Muscle of back (tissue), 13 donors: ENCODE measurements at places on chromosomes 3 and 15. TPM values are rescaled to one million over a fixed set of nuclear protein-coding genes. Genes with fewer than 3 reads are reported as not detected.

DAG1 gene
- polyA plus RNA-seq, result 155 TPM

DNA sequence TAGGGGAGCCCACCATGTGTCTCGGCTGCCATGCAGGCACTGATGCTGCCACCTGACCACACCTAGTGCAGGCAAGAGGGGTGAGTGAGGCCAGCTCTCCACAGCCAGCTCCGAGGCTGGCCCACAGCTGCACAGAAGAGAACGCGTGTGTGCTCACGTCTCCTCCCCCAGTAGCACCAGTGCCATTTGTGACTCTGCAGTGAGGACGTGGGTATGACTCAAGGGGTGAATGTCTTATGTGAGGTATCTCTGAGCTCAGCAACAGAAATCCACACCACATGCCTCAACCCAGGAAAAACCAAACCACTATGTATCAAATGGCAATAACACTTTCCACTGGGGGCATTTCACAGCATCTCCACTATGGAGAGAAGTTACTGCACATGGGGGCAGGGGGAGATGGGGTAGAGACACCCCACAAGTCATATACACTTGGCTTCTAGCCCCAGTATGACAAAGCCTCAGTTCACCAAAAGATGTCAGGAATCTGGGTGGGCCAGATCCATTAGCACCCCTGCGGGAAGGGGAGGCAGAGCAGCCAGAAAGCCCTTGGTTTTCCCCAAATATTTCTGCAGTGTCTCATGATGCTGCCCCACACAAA lies 87.6 kb downstream of the LRIG1 start:
- peak; percentile 90 for DNase-seq

DNA sequence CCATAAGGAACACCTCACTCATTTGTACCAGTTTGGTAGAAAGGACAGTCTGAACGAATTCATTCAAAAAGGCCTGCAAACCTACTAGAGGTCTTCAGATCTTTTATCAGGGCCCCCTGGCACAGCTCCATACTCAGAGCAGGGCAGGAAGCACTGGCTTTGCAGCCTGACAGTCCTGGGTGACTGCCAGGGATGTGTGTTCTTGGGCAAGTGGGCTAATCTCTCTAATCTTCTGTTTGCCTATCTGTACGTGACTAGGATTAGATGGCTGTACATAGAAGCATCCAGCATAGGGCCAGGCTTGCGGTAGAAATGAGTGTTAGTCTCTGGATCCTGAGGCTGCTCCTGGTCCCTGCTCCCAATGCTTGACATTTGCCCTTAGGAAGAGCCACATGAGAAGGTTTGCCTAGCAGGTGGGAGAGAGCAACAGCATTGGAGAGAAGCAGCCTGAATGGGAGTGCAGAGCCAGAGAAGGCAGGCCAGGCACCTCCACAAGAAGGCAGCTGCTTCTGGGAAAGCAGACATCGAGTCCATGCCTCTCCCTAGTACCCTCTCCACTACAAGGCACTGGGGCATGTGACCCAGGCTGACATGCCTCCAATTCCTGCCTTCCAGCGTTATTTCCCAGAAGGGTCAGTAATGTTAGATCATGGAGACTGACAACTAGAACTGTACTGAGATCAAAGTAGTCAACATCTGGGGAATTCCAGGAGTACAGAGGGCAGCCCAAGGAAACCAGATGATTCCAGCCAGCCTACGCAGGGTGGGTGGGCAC lies 1.0 kb upstream of the CXCR6 start:
- DNase-seq, result no peak

- DNase-seq, result no peak
Observed at GRCh38 chr3:25291481-25291905, 136.6 kb upstream of the RARB start.

GRCh38 chr3:58051196-58051595 lies 43.0 kb downstream of the FLNB start:
- DNase-seq, result no peak

DNA sequence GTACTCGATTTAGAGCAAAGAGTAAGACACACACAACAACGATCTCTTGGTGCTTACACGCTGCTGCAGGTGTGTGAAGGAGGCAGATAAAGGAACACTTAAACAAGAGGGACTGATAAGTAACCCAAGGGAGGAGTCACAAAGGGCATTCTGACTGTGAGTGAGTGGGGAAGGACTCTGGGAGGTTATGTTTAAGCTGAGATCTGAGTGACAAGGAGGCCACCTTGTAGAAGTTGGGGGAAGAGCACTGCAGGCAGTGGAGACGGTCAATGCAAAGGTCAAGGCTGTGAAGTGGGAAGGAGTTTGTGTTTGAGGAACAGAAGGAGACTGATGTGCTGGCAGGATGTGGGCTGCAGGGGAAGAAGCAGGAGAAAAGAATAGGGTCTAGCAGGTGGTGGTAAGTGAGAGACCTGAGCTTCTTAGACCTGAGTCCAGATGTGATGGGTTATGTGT lies 63.1 kb downstream of the LPP start:
- no peak for DNase-seq

DNA sequence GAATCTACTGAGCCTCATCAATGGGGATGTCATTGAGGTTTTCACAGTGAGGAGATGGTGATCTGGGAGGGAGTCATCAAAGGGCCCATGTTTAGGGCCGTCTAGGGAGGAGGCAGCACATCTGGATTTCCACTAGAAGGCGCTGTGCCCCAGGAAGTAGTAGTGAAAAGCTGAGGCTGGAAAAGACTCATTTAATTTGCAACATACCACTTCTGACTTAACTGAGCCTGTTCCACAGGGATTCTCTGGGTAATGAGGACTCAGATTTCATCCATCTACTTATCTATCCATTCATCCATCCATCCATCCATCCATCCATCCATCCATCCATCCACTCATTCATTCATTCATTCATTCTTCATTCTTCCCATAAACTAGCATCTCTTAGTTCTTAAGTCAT lies 17.4 kb upstream of the SHF start:
- no peak for DNase-seq

- DNase-seq, result no peak
Observed at GRCh38 chr3:10583798-10584708, 78.7 kb upstream of the ATP2B2 start.
